ENCODE measurements at places on chromosomes 6 and 20.

- DNase-seq: no peak
Observed at GRCh38 chr6:27112974-27113373, 134.5 kb upstream of the PRSS16 start.

- DNase-seq: peak; percentile 78
Observed at GRCh38 chr6:36028877-36029324, 1.3 kb downstream of the MAPK14 start.

GRCh38 chr20:63081831-63082230, 75.1 kb upstream of the BHLHE23 start:
- no peak for DNase-seq

GRCh38 chr6:48098923-48099322, 12.1 kb downstream of the PTCHD4 start:
- no peak for DNase-seq

DNA sequence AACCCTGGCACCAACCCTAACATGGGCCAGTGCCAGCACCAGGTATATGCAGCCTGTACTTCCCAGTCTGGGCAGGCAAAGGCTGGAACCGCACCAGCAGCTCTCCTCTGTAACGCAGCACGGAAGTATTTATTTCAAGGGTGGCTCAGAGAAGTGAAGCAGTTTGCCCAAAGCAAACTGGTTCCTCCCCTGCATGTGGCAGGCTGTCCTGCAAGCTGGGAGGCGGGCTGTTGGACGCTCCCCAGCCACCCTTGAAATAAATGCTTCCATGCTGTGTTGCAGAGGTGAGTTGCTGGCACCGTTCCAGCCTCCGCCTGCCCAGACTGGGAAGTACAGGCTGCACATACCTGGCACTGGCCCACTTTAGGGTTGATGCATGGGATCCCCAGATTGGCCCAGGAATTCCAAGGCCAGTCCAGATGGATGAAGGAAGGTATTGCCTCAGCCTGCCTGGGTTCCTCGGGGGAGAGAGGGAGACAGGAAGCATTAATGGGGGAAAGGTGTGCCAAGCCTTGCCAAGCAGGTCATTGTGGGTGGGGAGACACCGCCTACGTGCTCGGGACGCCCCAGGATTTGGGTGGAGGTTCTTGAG, 49.8 kb downstream of the PPARD start:
- DNase-seq: no peak

- no peak for DNase-seq
Observed at GRCh38 chr6:105320765-105321164, 82.1 kb downstream of the PREP start.

DNA sequence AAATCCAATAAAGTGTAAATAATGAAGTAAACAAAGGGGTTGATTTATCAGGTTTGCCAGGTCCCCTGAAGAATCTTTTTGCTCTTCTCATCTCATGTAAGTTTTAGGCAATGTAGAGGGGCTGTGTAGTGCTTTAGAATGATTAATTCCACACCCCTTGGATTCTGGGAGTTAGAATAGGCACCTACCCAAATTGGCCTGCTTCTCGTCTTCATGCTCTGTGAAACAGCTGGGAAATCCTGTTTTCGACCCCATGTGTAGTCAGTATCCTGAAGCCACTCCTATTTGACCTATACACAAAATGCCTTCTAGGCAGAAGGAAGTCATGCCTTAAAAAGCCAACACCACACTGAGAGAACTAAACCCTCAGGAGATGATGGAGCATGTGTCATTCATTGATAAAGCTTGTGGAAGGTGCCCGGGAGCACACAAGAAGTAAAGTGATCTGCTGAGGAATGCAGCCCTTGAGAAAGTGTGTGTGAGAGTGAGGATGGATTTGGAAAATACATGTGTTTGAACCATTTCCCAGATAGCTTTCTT, 170.9 kb downstream of the KLHL32 start:
- DNase-seq: no peak

DNA sequence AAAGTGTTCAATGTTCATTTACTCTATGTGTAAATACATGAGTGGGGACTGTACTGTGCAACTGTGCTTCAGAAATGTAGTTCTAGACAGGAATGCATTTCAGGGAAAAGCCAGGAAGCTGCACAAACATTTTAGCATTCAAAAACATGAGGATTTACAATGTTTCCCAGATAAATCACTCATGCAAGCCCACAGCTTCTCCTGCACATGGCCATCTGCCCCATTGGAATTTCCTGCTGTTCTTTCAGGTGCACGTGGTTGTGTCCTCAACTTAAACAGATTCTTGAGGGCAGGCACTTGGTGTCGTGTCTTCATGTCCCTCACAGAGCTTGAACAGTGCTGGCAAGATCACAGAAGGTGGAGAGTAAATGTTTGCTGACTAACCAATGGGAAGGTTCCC, 101.5 kb downstream of the UNC5CL start:
- no peak for DNase-seq

DNA sequence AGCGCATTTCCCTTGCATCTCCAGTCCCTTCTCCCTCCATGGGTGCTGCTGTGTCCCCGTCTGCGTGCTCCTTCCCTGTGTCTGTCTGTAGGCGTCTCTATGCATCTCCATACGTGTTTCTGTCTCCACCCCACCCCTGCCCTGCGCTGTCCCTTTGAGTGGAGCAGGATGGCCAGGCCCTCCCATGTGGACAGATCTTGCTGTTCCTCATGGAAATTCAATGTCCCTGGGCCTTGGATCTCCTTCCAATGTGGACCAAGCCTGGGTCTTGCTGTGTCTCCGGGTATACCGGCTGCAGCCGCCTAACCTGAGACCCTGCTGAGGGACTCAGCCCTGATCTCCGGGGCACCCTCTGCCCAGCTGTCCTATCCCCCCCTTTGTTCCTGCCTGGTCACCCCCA, 172.7 kb downstream of the BMP7 start:
- no peak for DNase-seq

DNA sequence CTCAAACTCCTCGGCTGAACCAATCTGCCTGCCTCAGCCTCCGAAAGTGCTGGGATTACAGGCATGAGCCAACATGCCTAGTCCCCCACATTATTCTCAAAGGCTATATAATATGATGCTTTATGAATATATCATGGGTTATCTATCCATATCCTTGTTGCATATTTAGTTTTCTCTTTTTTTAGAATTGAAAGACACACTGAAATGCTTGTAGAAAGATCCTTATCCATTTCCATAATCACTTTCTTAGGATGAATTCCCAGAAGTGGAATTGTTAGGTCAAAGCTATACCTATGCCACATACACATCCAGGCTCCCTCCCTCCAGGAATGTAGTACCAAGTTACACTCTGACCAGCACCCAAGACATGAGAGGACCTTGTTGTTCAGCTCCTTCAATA, 2.5 kb upstream of the ARFGEF3 start:
- DNase-seq: no peak

DNA sequence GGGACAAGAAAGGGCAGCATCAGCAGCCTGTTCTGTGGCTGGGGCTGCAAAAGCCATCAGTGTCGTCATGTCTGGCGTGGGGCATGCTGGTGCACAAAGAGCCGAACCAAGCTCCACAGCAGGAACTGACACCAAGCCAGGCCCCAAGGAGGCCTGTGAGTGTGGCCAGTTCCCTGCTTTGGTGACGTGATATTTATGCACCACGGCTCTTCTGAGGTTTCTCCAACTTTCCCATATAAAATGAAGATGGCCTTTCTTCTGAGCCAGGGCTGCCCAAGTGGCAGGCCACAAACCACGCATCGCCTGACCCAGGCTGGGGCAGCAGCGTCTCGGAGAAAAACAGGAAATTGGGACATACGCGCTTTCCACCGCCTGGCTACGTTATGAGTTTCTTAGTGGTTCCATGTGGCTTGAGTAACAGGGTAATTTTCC, 109.9 kb downstream of the RIN2 start:
- DNase-seq: no peak

- DNase-seq: no peak
Observed at GRCh38 chr6:139979021-139979725, 604.7 kb upstream of the CITED2 start.

DNA sequence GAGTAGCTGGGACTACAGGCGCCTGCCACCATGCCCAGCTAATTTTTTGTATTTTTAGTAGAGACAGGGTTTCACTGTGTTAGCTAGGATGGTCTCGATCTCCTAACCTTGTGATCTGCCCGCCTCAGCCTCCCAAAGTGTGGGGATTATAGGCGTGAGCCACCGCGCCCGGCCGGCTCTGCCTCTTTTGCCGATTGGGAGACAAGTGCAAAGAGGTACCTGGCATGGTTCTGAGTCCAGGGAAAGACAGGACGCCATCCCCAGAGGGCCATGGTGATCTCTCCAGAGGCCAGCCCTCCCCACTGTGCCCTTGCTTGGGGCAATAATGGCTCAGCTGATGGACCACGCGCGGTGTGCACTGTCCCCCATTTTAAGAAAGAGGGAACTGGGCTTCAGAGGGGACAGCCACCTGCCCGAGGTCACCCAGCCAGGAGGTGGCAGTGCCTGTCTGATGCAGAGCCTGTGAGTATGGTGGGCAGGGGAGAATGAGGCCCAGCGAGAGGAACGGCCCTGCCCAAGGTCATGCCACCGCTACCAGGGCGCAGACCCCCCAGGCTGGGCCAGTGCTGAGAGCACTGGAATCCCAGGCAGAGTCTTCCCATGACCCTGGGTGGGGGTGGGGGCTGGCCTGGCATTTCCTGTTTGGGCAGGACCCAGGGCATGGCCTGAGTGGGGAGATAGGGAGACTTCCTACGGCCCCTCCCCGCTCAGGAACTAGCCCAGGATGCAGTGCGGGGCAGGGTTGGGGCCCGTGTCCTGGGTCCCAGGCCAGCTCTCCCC, 61.0 kb downstream of the SNAI1 start:
- no peak for DNase-seq

- no peak for DNase-seq
Observed at GRCh38 chr20:53737396-53738038, 143.9 kb upstream of the ZNF217 start.

DNA sequence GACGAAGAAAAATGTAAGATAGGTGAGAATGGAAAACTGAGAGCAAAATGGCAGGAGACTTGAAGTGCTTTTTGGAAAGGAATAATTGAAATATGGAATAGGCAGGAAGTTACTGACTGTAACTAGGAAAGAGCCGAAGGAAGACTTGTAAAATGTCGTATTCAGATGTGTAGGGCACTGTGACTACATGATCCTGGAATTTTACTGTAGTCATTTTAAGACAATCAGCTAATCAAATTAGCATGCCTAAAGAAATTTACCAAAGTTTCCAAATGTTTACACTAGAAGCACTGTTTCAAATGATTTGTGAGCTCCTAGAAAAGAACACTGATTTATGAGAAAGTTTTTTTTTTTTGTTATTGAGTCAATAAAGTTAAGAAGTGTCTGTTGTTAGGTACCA, 21.2 kb upstream of the ADIG start:
- no peak for DNase-seq

- no peak for DNase-seq
Observed at GRCh38 chr20:12821249-12821648, 187.5 kb upstream of the SPTLC3 start.

GRCh38 chr6:44646355-44646754, 258.8 kb downstream of the CDC5L start:
- DNase-seq: no peak

GRCh38 chr20:48060841-48061720, 275.8 kb upstream of the SULF2 start:
- DNase-seq: no peak

GRCh38 chr6:22072949-22073348, 223.9 kb downstream of the PRL start:
- DNase-seq: no peak

GRCh38 chr20:62370115-62370806, 3.1 kb upstream of the LAMA5 start:
- DNase-seq: no peak

DNA sequence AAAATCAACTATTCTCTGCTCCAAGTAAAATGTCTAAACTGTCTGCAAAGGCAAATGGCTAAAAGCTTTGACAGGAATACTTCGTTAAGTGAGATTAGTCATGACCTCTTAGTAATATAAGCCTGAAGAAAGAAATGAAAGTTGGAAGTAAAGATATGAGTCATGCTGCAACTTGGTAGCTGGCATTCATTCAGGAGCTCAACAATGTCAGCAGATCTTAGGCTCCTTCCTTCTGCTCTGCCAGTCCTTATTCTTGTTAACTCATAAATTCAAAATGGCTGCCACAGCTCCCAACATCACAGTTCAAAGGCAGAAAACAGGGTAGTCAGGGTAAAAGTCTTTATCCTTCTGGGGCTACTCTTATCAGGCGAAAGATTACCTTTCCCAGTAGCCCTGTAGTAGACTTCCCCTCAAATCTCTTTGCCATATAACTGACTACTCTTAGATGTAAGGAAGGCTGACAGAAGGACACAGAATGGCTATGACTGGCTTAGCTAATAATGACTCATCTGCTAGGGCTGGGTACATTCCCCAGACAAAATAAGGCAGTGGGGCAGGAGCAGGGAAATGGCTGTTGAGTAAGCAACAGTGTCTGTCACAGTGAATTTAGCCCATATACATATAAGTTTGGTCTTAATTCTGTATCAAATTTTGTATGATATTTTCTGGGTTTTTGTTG, 24.4 kb upstream of the C6orf62 start:
- DNase-seq: peak; percentile 7

DNA sequence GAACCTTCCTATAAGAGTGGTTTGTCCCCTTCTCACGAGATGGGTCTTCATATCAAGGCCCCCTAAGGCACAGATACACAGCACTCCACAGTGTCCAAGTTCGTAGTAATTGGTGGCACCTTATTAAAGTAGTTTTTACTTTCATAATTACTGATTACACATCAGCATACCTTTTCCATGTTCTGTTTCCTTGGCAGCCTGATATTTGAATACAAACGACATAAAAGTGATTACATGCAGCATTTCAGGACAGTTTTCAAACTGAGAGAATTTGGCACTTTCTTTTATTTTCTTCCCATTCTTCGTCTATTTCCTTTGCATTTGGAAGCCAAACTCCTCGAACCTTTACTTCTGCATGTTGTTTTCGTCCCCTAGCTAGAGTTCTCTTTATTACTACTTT, 139.7 kb downstream of the MTHFD1L start:
- no peak for DNase-seq

- no peak for DNase-seq
Observed at GRCh38 chr6:169804427-169804826, 53.0 kb downstream of the ERMARD start.

- DNase-seq: no peak
Observed at GRCh38 chr20:10902576-10903282, 228.9 kb upstream of the JAG1 start.

- DNase-seq: no peak
Observed at GRCh38 chr6:34919651-34920050, 30.6 kb downstream of the ANKS1A start.

- no peak for DNase-seq
Observed at GRCh38 chr20:18721551-18722115, 92.0 kb upstream of the SCP2D1 start.

GRCh38 chr20:59064214-59064722, 21.7 kb upstream of the PRELID3B start:
- DNase-seq: no peak

- no peak for DNase-seq
Observed at GRCh38 chr6:123509112-123509511, 127.6 kb downstream of the TRDN start.

All from stimulated activated CD4-positive, alpha-beta T cell treated with anti-CD3 and anti-CD28 coated beads, Interleukin-4, amount 100 ng/mL, for 4 hours (primary cell).